ENCODE measurements at places on chromosomes 4 and X.

GRCh38 chr4:104489731-104490095 lies 5.0 kb downstream of the CXXC4 start:
- no peak for DNase-seq

DNA sequence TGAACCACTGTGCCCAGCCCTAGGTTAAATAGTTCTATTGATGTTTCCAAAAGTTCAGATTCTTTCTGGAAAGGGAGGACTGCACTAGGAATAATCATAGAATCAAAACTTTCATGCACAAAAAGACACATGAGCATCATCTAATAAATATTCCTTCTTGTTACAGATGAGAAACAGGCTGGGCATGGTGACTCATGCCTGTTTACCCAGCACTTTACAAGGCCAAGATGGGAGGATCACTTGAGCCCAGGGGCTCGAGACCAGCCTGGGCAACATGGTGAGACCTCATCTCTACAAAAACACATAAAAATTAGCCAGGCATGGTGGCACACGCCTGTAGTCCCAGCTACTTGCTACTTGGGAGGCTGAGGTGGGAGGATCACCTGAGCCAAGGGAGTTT lies 27.7 kb downstream of the LARP7 start:
- DNase-seq: peak; percentile 2

DNA sequence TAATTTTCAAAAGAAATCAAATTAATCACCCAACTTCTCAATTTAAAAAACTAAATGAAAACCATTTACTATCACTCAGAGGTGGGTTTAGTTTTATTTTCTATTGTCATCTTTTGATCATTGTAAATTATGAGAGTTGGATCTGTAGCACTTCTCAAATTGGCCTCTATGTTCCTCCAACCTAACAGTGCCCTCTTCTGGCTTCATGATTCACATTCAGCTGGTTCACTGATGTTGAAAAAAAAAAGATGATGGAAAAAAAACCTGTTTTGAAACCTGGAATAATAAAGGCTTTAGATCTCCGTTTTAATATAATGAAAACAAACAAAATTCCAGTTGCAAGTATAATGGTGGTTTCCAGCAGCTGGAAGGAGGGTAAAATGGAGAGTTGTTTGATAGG lies 2.4 kb upstream of the NBDY start:
- peak; percentile 58 for DNase-seq

DNA sequence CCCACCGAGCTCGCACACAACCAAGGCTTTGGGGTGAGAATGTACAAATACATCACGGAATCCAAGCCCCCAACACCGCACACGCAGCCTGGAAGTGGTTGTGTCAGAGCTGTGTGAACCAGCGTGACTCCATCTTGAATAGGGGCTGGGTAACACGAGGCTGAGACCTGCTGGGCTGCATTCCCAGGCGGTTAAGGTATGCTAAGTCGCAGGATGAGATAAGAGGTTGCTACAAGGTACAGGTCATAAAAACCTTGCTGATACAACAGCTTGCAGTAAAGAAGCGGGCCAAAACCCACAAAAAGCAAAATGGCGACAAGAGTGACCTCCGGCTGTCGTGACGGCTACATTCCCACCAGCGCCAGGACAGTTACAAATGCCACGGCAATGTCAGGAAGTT lies 258.4 kb downstream of the DHRSX start:
- DNase-seq: no peak

Data from NB4 (cell line).